Umbilical cord (tissue), 2 donors: ENCODE measurements at places on chromosomes 5 and 9. TPM values are rescaled to one million over a fixed set of nuclear protein-coding genes. Genes with fewer than 3 reads are reported as not detected.

The STK32A gene
- total RNA-seq = 42.1 TPM

The PAPPA gene
- total RNA-seq = 26.0 TPM

The NUP155 gene
- total RNA-seq = 27.9 TPM

The OR1Q1 gene
- total RNA-seq = 9.6 TPM

The EPB41L4B gene
- 5.3 TPM for total RNA-seq

The AJM1 gene
- total RNA-seq = 1.4 TPM

The OLFM1 gene
- total RNA-seq = 3.6 TPM

The ELAVL2 gene
- 7.2 TPM for total RNA-seq

The PDCD1LG2 gene
- total RNA-seq = 12.8 TPM

The PCDHB8 gene
- total RNA-seq = 0.72 TPM

The CCNI2 gene
- total RNA-seq = 0.72 TPM

The C9orf50 gene
- total RNA-seq = 1.2 TPM

The SLC36A3 gene
- total RNA-seq = 1.4 TPM

The GPX8 gene
- 135 TPM for total RNA-seq

The INSYN2B gene
- total RNA-seq = 1.7 TPM

The NKD2 gene
- 1.9 TPM for total RNA-seq

The SOHLH1 gene
- not detected for total RNA-seq

The LEAP2 gene
- total RNA-seq = 5.3 TPM

The CCDC127 gene
- total RNA-seq = 7.7 TPM

The RANBP3L gene
- 36.4 TPM for total RNA-seq

The STKLD1 gene
- 7.5 TPM for total RNA-seq

The CHSY3 gene
- total RNA-seq = 105 TPM

The OR1J2 gene
- 1.2 TPM for total RNA-seq

The N4BP3 gene
- 1.7 TPM for total RNA-seq

The PCDHA1 gene
- 5.3 TPM for total RNA-seq

The DNAI1 gene
- total RNA-seq = not detected

The MED10 gene
- 7.7 TPM for total RNA-seq

The FREM1 gene
- total RNA-seq = 24.6 TPM

The IL4 gene
- total RNA-seq = not detected

The IL33 gene
- total RNA-seq = 108 TPM

The MYMK gene
- total RNA-seq = not detected

The GLIPR2 gene
- total RNA-seq = 75.1 TPM

The PSD2 gene
- total RNA-seq = 0.24 TPM

The PPP3R2 gene
- total RNA-seq = 3.6 TPM

The INSL6 gene
- total RNA-seq = 6.3 TPM

The GRIN1 gene
- total RNA-seq = 5.1 TPM

The COMMD10 gene
- total RNA-seq = 46.0 TPM

The TMEM215 gene
- 3.1 TPM for total RNA-seq

The CDC20B gene
- 0.96 TPM for total RNA-seq

The GCNT1 gene
- 36.4 TPM for total RNA-seq

The PHF24 gene
- 1.9 TPM for total RNA-seq

The HRCT1 gene
- total RNA-seq = 13.7 TPM

The SRP19 gene
- 47.7 TPM for total RNA-seq

The CXCL14 gene
- total RNA-seq = 70.8 TPM

The PCDHGB4 gene
- total RNA-seq = 18.3 TPM

The GFPT2 gene
- 170 TPM for total RNA-seq

The F2RL2 gene
- 0.96 TPM for total RNA-seq

The NOXA1 gene
- total RNA-seq = not detected

The PTGER4 gene
- 23.6 TPM for total RNA-seq

The ANXA2R gene
- total RNA-seq = 2.9 TPM

The IL6ST gene
- 225 TPM for total RNA-seq

The NRARP gene
- 1.9 TPM for total RNA-seq

The PRR7 gene
- total RNA-seq = not detected
